ENCODE measurements at places on chromosomes 5 and 9. TPM values are rescaled to one million over a fixed set of nuclear protein-coding genes. Genes with fewer than 3 reads are reported as not detected.
A peak's percentile ranks its signal among the peaks of the same experiment; 100 is the strongest.

GRCh38 chr9:129236441-129237145 is 58.5 kb upstream of the IER5L start:
- no peak overlapping the region for H3K27ac ChIP-seq
- no peaks in the 10 kb centered on the region for H3K27me3 ChIP-seq
- DNase-seq = no peak
- H3K36me3 ChIP-seq = no peaks in the 10 kb centered on the region

TMEM215 gene
- total RNA-seq = not detected

- peaks cover 19% of the 10 kb centered on the region for H3K27me3 ChIP-seq
- no peaks in the 10 kb centered on the region for H3K36me3 ChIP-seq
- no peak overlapping the region for H3K4me3 ChIP-seq
- H3K4me1 ChIP-seq = no peaks in the 10 kb centered on the region
- no peak overlapping the region for H3K27ac ChIP-seq
- no peak for DNase-seq
Measured at GRCh38 chr9:93203026-93203717, 19.2 kb downstream of the WNK2 start.

GRCh38 chr9:131012396-131012917 is 3.5 kb downstream of the LAMC3 start:
- H3K27ac ChIP-seq = no peak overlapping the region
- H3K36me3 ChIP-seq = no peaks in the 10 kb centered on the region
- peaks cover 76% of the 10 kb centered on the region for H3K27me3 ChIP-seq
- H3K4me3 ChIP-seq = no peak overlapping the region

GRCh38 chr5:67021521-67021920 is 175.1 kb downstream of the CD180 start:
- H3K27me3 ChIP-seq = no peaks in the 10 kb centered on the region
- no peaks in the 10 kb centered on the region for H3K36me3 ChIP-seq
- no peak for DNase-seq
- H3K4me3 ChIP-seq = no peak overlapping the region
- peaks cover 10% of the 10 kb centered on the region for H3K4me1 ChIP-seq

DRD1 gene
- total RNA-seq = 0.18 TPM

ADRB2 gene
- 3.4 TPM for total RNA-seq

GRCh38 chr9:99824378-99825171 is 2.9 kb downstream of the NR4A3 start:
- no peak overlapping the region for H3K27ac ChIP-seq
- no peaks in the 10 kb centered on the region for H3K4me1 ChIP-seq
- peaks cover 8% of the 10 kb centered on the region for H3K36me3 ChIP-seq
- no peaks in the 10 kb centered on the region for H3K27me3 ChIP-seq
- no peak for DNase-seq

- H3K36me3 ChIP-seq = no peaks in the 10 kb centered on the region
Measured at GRCh38 chr5:170584450-170585058, 80.7 kb downstream of the KCNIP1 start.

GRCh38 chr5:150511578-150512367 is 3.8 kb downstream of the NDST1 start:
- H3K36me3 ChIP-seq = peaks cover 5% of the 10 kb centered on the region
- peak overlapping the region; percentile 38 for H3K27ac ChIP-seq
- peaks cover 63% of the 10 kb centered on the region for H3K4me1 ChIP-seq
- no peaks in the 10 kb centered on the region for H3K27me3 ChIP-seq
- peak; percentile 80 for DNase-seq

DNA sequence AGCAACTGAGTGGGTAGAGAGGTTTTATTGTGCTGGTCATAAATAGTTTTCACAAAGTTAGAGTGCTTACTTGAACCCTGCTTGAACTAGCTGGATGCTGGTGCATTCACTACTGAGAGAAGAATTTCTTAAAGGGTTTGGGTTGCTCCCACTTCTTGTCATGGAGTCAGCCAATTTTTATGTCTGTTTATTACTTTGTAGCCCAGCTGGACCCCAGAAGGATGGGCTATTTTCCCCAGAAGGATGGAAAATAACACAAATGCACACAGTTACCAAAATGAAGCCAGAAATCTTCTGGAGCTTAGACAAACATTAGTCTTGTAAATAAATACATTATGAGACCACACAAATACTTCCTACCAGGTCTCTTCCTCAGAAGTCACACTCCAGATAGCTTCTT is 480.8 kb upstream of the TNC start:
- no peaks in the 10 kb centered on the region for H3K27me3 ChIP-seq
- peaks cover 17% of the 10 kb centered on the region for H3K4me1 ChIP-seq
- H3K4me3 ChIP-seq = no peak overlapping the region
- H3K27ac ChIP-seq = no peak overlapping the region

DNA sequence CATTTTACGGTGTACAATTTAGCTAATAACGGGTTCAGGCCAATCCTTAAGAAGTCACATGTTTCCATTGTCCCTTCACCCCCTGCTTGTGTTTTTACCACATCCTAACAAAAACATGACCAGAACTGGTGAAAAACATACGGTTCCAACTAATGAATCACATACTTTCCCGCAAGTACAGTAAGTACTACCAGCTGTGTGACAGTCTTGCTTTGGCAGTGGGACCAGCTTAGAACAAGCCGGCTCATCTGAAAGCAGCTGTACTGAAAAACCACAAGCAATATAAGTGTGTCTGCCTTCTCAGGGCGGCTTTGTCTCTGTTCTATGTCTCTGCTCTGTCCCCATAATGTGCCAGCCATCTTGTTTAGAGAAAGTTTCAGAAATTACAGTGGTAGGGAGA is 242.5 kb downstream of the BNC2 start:
- peak overlapping the region; percentile 91 for H3K27ac ChIP-seq
- no peaks in the 10 kb centered on the region for H3K36me3 ChIP-seq
- DNase-seq = peak; percentile 96
- H3K4me1 ChIP-seq = peaks cover 26% of the 10 kb centered on the region
- no peaks in the 10 kb centered on the region for H3K27me3 ChIP-seq
- H3K4me3 ChIP-seq = peak overlapping the region; percentile 11

DNA sequence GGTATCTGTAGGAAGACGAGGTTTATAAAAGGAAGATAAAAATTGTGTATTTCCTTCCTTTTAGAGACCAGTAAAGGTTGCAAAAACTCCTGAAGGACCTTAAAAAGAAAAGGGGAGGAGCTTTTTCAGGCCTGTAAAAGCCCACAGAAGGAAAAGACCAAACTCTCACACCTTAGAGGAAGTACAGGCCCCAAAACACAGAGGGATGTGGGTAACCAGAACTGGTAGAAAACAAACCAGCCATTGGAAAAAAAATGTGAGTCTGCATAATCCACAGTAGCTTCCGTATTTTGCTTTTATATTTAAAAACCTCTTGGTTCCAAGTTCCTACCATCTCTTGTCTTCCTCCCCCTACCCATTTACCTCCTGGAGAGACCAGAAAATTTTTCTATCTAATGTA is 8.5 kb downstream of the GIN1 start:
- H3K4me1 ChIP-seq = no peaks in the 10 kb centered on the region
- DNase-seq = no peak
- no peaks in the 10 kb centered on the region for H3K36me3 ChIP-seq
- no peaks in the 10 kb centered on the region for H3K27me3 ChIP-seq
- no peak overlapping the region for H3K4me3 ChIP-seq

PCDHGA5 gene
- 2.0 TPM for total RNA-seq

- no peak overlapping the region for H3K4me3 ChIP-seq
- no peaks in the 10 kb centered on the region for H3K36me3 ChIP-seq
- no peak overlapping the region for H3K27ac ChIP-seq
- DNase-seq = no peak
- H3K27me3 ChIP-seq = peaks cover 1% of the 10 kb centered on the region
Measured at GRCh38 chr5:151348789-151349188, 1.4 kb upstream of the SLC36A2 start.

GRCh38 chr9:72271613-72272478 is 93.2 kb downstream of the ZFAND5 start:
- no peaks in the 10 kb centered on the region for H3K4me1 ChIP-seq
- H3K27ac ChIP-seq = no peak overlapping the region
- DNase-seq = peak; percentile 55
- no peaks in the 10 kb centered on the region for H3K36me3 ChIP-seq

DNA sequence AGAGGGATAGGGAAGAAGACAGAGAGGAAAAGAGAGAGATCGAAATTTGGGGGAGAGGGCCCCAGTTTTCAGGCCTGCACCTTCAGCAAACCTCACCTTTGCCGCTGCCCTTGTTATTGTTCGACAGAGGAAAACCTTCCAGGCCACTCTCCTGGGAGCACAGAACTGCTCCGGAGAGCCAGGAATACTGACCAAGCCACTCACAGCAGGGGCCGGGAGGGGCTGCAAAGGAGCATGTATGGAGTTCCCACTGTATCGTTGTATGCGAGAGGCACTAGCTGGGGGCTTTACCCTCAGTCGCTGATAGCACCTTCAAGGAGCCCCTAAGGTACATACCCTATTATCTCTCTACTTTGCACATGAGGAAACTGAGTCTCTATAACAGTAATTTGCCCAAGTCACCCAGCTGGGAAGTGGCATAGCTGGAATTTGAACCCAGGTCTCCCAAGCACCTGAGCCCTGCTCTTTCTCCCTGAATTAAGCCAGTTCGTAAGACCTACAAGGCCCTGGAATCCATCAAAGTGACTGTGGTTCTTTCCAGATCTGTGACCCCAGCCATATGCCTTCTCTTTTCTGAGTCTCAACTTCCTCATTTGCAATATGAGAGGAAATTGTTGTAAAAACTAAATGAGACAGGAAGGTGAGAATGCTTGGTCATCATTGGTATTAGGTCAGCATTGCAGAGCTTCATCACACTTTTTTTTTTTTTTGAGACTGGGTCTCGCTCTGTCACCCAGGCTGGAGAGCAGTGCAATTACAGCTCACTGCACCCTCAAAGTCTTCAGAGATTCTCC is 21.0 kb upstream of the FOXE1 start:
- no peak overlapping the region for H3K27ac ChIP-seq
- peaks cover 35% of the 10 kb centered on the region for H3K27me3 ChIP-seq
- H3K4me1 ChIP-seq = no peaks in the 10 kb centered on the region
- DNase-seq = no peak

GRCh38 chr5:132486318-132487094 is 4.1 kb downstream of the IRF1 start:
- no peak for DNase-seq
- no peak overlapping the region for H3K27ac ChIP-seq
- peaks cover 20% of the 10 kb centered on the region for H3K4me1 ChIP-seq
- H3K27me3 ChIP-seq = no peaks in the 10 kb centered on the region
- peaks cover 55% of the 10 kb centered on the region for H3K36me3 ChIP-seq

DNA sequence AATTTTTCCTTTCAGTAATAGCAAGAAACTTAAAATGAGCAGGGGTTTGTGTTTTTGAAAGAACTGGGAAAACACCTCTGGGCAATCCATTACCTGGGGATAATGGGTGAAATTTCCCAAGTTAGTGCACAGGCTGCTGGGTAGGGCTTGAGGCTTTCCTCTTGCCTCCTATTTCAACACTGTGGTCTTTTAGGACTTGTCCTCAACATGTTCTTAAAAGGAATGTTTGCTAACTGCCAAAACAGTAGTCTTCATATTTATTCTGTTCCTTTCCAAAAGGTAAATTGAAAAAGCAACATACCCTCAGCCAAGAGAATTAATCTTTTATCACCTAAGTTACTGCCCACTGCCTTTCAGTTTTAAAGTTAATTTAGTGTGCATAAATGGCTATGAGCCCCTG is 158.3 kb upstream of the CCDC152 start:
- H3K27ac ChIP-seq = no peak overlapping the region
- H3K36me3 ChIP-seq = no peaks in the 10 kb centered on the region
- no peak overlapping the region for H3K4me3 ChIP-seq
- no peak for DNase-seq
- H3K27me3 ChIP-seq = no peaks in the 10 kb centered on the region

UBAP2 gene
- 12.5 TPM for total RNA-seq

DNA sequence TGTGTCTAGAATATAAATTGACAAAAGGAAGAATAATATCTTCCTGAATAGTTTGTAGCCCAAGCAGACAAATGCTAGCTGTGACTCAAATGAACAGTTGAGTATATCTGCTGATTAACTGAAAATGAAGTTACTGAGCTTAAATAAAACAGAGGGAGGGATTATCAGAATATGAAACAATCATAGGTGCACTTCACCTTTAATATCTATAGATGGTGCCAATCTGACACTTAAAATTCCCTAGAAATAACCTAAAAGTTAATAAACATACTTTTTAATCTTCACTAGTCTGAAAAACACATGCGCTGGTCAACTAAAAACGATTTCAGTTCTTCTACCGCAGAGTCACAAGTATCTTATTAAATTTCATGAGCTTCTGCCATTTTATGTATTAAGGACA is 280.8 kb upstream of the RASA1 start:
- H3K27ac ChIP-seq = no peak overlapping the region
- H3K36me3 ChIP-seq = no peaks in the 10 kb centered on the region
- no peaks in the 10 kb centered on the region for H3K4me1 ChIP-seq
- no peaks in the 10 kb centered on the region for H3K27me3 ChIP-seq

HMCN2 gene
- not detected for total RNA-seq

- H3K4me1 ChIP-seq = no peaks in the 10 kb centered on the region
- no peaks in the 10 kb centered on the region for H3K36me3 ChIP-seq
- no peak overlapping the region for H3K27ac ChIP-seq
- no peak for DNase-seq
- peaks cover 12% of the 10 kb centered on the region for H3K27me3 ChIP-seq
Measured at GRCh38 chr5:148720257-148720656, 65.9 kb upstream of the HTR4 start.

PCDHA7 gene
- total RNA-seq = under 0.01 TPM

DNA sequence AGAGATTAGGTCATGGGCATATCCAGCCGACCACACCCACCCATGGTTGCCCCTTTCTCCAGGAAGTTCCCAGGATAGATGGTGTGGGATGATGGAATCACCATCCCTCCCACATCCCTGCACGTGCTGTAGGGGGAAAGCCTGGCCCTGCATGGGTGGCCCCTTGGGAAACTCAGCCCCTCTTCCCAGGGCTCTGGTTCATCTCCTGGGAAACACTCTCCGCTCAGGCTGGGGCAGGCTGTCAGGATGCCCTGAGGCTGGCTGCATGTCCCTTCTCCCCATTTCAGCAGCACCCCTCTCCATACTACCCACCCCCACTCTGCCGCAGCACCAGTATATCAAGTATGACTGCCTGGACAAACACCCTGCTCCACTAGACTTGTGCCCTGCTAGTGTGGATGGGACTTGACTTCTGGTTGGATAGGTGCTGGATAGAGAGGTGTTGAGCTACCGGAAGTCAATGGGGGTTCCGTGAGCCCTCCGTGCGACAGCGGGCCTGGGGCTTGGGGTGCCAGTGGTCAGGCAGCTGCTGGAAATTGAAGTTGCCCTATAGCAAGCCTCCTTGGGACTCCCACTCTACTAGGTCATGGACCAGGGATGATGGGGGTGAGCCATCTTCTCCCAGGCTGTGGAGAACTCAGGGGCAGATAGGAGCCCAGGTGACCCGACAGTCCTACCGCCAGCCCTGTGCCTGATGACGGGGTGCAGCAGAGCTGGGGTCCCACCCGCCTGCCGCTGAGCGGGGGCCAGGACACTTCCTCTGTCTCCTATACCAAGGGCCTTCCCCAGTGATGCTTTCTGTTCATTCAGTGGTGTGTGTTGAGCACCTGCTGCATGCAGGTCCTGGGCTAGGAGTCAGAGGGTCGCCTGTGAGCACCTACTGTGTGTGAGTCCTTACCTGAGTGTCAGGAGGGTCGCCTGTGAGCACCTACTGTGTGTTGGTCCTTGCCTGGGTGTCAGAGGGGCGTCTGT is 69.4 kb upstream of the COL5A1 start:
- DNase-seq = no peak
- no peaks in the 10 kb centered on the region for H3K36me3 ChIP-seq
- no peak overlapping the region for H3K27ac ChIP-seq
- H3K4me1 ChIP-seq = peaks cover 25% of the 10 kb centered on the region
- no peaks in the 10 kb centered on the region for H3K27me3 ChIP-seq
